ENCODE measurements at places on chromosomes 5 and 9.

DNA sequence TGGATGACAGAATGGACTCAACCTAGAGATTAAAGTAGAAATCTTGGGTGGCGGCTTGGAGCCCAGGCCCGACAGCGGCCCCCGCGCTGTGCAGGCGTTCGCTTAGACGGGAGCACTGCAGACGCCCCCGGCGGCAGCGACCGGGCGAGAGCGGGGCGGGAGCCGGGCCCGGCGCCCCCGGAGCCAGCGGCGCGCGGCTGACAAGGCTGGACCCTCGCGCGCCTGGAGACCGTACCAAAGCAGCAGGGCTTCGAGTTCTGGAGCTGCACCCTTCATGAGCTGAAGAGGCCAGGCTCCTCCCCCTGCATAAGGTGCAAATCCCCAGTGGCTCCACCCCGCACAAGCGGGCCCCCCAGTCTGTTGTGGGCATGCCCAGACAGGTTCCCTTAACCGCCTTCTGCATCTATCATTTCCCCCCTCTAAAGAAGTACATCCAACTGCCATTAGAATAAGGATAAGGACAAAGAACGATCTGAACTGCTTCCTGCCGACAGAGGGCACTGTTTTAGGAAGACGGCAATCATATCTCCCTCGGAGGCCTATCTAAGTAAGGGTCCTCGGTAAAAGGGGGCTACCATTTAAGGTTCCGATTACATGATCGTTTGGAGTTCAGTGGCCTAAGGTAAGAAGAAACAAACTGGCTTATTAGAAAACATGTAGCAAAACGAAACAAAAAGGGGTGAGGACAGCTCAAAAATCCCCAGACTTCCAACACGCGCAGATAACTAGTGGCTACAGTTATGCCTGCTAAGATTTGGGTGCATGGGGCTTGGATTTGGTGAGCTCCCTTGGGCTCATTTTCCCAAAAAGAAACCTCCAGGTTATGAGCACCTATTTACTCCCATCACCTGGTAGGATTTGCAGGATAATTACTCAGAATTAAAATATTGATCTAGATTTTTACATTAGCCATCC is 66.3 kb downstream of the RGMB start:
- H3K4me3 ChIP-seq, result no peak overlapping the region
- H3K27me3 ChIP-seq, result no peaks in the 10 kb centered on the region
- no peaks in the 10 kb centered on the region for H3K4me1 ChIP-seq
- no peak for DNase-seq

GRCh38 chr9:17936365-17936764 is 357.5 kb downstream of the SH3GL2 start:
- H3K27me3 ChIP-seq, result no peaks in the 10 kb centered on the region
- no peaks in the 10 kb centered on the region for H3K4me1 ChIP-seq

DNA sequence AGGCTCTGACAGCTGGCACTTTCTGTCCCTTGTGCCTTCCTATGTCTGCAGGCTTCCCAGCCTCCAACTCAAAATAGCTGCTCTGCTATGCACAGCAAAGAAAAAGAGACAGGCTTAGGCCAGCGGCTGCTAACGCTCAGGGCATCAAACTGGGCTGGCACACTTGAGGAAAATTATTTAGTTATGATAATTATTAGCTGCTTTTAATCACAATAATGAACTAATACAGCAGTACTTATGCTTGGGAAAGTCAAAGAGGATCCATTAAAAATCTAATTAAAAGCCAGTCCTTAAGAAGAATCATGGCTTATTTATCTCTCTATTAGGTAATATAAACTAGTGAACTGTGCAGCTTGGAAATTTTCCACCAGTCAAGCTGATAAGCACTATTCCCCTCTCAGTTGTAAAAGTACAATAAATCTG is 233.2 kb downstream of the SLIT3 start:
- no peak for DNase-seq
- no peak overlapping the region for H3K4me3 ChIP-seq
- no peaks in the 10 kb centered on the region for H3K36me3 ChIP-seq
- H3K27me3 ChIP-seq, result peaks cover 15% of the 10 kb centered on the region
- no peaks in the 10 kb centered on the region for H3K4me1 ChIP-seq

GRCh38 chr9:116786737-116787136 is 99.6 kb downstream of the TRIM32 start:
- no peak overlapping the region for H3K4me3 ChIP-seq
- H3K27ac ChIP-seq, result no peak overlapping the region
- H3K4me1 ChIP-seq, result no peaks in the 10 kb centered on the region
- H3K27me3 ChIP-seq, result no peaks in the 10 kb centered on the region

GRCh38 chr5:148825716-148826052 is 727 bp upstream of the ADRB2 start:
- peak overlapping the region; percentile 71 for H3K27ac ChIP-seq
- H3K27me3 ChIP-seq, result peaks cover 5% of the 10 kb centered on the region
- no peak for DNase-seq
- no peaks in the 10 kb centered on the region for H3K36me3 ChIP-seq
- peak overlapping the region; percentile 93 for H3K4me3 ChIP-seq

GRCh38 chr9:73009649-73010288 is 56.9 kb upstream of the ALDH1A1 start:
- H3K27ac ChIP-seq, result no peak overlapping the region
- no peaks in the 10 kb centered on the region for H3K27me3 ChIP-seq
- no peak overlapping the region for H3K4me3 ChIP-seq
- no peak for DNase-seq

DNA sequence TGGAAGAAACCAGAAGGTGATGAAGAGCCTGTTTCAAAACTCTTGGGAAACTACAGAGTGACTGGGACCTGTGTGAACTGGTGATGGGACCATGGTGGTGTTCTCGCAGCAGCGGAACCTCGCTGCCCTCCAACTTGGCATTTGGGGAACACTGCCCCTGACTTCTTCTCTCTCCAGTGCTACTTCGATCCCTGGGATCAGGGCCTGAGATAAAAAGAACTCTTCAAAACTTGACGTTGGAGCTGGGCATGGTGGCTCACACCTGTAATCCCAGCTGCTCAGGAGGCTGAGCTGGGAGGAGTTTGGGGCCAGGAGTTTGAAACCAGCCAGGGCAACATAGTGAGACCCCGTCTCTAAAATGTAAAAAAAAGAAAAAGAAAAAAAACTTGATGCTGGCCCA is 18.1 kb downstream of the PITX1 start:
- no peak overlapping the region for H3K4me3 ChIP-seq
- H3K27me3 ChIP-seq, result peaks cover 13% of the 10 kb centered on the region
- no peak overlapping the region for H3K27ac ChIP-seq
- no peak for DNase-seq

- no peaks in the 10 kb centered on the region for H3K27me3 ChIP-seq
- H3K27ac ChIP-seq, result no peak overlapping the region
- no peak overlapping the region for H3K4me3 ChIP-seq
- H3K36me3 ChIP-seq, result peaks cover 16% of the 10 kb centered on the region
- H3K4me1 ChIP-seq, result no peaks in the 10 kb centered on the region
- DNase-seq, result no peak
Measured at GRCh38 chr9:6838158-6838557, 80.4 kb downstream of the KDM4C start.

DNA sequence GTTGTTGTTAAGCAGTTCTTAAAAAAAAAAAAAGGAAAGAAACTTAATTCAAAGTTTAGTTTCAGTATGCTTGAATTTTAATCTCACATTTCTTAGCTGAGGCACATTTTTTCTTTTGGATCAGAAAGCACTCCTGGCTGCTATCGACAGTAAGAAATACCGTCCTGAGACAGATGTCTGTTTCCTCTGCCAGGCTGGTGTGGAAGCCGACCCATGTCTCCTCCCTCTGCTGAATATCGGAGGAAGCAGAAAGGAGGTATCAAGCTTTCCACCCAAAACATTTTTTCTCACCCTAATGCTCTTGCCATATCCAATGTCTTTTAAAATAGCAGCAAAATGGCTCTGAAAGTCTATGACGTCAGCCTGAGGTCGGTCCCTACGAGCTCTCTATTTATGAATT is 208.1 kb downstream of the TLE4 start:
- H3K27ac ChIP-seq, result no peak overlapping the region
- no peaks in the 10 kb centered on the region for H3K27me3 ChIP-seq
- no peaks in the 10 kb centered on the region for H3K36me3 ChIP-seq
- DNase-seq, result no peak

- H3K27ac ChIP-seq, result no peak overlapping the region
- no peaks in the 10 kb centered on the region for H3K36me3 ChIP-seq
- no peak for DNase-seq
- peaks cover 10% of the 10 kb centered on the region for H3K27me3 ChIP-seq
Measured at GRCh38 chr5:14379739-14380497, 201.7 kb upstream of the OTULINL start.

GRCh38 chr5:172446336-172447051 is 7.8 kb downstream of the SH3PXD2B start:
- H3K27ac ChIP-seq, result no peak overlapping the region
- DNase-seq, result no peak
- no peaks in the 10 kb centered on the region for H3K27me3 ChIP-seq

- H3K4me3 ChIP-seq, result no peak overlapping the region
- H3K36me3 ChIP-seq, result no peaks in the 10 kb centered on the region
- H3K27me3 ChIP-seq, result no peaks in the 10 kb centered on the region
- no peak overlapping the region for H3K27ac ChIP-seq
Measured at GRCh38 chr5:38621840-38622437, 65.5 kb upstream of the LIFR start.

DNA sequence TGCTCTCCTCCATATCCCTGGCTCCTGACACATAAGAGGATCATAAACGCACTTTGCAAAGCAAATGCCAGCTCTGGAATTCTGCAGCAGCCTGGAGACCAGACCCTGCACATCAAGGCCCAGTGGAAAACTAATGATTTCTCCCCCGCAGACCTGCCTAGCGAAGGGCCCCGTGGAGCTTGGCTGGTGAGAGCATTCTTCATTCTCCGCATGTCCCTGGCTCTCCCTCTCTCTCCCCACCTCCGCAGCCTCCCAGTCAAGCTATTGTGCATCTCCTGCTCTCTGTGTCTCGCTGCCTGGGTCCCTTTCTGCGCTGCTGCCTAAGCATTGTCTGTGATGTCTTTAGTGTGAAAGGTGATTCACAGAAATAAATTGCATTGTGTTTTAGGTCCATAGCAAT is 46.7 kb downstream of the GRIA1 start:
- H3K4me1 ChIP-seq, result no peaks in the 10 kb centered on the region
- no peaks in the 10 kb centered on the region for H3K27me3 ChIP-seq
- no peak overlapping the region for H3K27ac ChIP-seq
- no peak overlapping the region for H3K4me3 ChIP-seq

DNA sequence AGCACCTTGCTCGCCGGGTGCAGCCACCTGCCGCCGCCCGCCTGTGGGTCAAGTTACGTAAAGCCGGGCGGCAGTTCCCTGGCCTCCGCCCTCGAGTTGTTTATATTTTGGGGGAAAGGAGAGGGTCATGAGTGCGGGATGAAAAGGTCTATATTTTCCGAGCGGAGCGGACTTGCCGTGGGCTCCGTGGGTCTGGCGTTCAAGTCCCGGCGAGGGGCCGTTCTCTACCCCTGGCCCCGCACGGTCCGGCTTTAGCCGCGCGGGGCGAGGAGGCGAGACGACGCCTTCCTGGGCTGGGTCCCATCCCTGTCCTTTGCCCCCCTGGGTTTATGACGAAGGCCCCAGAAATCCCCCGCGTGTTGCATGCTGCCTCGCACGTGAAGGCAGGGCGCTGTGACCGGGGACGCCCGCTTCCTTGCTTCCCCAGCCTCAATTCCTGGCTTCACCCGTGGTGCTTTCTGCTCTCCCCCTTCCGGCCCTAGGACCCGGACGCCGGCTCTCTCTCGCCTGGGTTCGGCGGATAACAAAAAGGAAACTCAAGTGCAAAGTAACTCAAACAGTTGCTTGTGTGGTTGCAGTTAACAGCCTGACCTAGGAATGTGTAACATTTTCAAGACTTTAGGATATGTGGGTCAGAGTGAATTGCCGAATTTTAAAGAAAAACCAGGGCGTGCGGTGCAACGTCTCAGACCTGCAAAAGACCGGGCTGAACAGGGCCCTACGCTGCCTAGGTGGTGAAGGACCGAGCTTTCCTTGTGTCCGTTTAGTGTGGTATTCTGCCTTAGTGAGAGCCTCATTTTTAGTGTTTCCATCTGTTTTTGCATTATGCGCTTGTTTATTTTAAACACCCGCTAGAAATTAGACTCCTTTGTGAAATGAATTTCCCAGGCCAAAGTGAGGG is 810 bp downstream of the VPS13A start:
- peaks cover 3% of the 10 kb centered on the region for H3K4me1 ChIP-seq
- peak; percentile 49 for DNase-seq
- peak overlapping the region; percentile 96 for H3K4me3 ChIP-seq
- H3K27ac ChIP-seq, result peak overlapping the region; percentile 86

GRCh38 chr5:144945503-144945902 is 774.8 kb downstream of the KCTD16 start:
- no peaks in the 10 kb centered on the region for H3K4me1 ChIP-seq
- H3K4me3 ChIP-seq, result no peak overlapping the region
- no peak for DNase-seq
- H3K27me3 ChIP-seq, result no peaks in the 10 kb centered on the region
- H3K27ac ChIP-seq, result no peak overlapping the region

Measured in T-cell (primary cell).